HS-5 (cell line): ENCODE measurements at places on chromosomes 6 and 20.
A peak's percentile ranks its signal among the peaks of the same experiment; 100 is the strongest.

DNA sequence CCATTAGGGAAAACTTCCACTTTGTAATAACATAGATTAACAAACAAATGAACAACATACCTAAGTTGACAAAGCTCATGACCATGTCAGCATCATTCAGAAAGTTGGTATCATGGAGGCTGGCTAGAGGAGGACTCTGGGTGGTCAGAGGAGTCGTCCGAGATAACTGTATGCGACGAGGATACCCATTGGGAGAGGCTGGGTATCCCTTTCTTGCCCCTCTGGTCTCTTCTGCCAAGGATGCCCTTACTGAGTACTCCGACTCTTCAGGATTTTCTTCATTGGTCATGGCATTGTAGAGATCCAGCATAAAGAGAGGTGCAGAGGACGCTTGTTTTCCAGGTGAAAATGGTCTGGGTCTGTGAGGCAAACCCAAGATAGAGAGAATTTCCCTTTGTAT lies 1.1 kb downstream of the BMP5 start:
- DNase-seq: no peak

DNA sequence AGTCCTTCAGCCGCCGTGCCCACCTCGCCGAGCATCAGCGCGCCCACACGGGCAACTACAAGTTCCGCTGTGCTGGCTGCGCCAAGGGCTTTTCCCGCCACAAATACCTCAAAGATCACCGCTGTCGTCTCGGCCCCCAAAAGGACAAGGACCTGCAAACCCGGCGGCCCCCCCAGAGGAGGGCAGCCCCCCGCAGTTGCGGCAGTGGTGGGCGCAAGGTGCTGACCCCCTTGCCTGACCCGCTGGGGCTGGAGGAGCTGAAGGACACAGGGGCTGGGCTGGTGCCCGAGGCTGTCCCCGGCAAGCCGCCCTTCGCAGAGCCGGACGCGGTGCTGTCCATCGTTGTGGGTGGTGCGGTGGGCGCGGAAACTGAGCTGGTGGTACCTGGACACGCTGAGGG lies 20.1 kb upstream of the CHMP4B start:
- no peak for DNase-seq

DNA sequence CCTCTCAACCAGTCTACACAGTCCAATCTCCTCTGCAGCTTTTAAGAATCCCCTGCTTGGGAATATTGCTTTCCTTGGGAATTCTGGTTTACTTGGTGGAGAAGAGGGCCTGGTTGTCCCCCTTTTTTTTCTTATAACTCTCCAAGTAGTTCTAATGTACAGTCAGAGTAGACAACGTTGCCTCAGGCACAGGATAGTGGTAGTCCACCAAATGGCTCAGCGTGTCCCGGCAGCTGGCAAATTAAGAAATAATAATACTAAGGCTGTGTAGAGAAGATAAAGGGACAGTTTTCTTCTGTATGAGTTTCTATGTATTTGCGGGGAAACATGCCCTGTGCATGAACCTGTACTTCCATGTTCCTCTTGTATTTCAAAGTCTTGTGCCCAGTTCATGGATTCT lies 145.7 kb upstream of the RREB1 start:
- DNase-seq: no peak

GRCh38 chr6:157714153-157714490 lies 108.9 kb upstream of the SNX9 start:
- DNase-seq: no peak

- no peak for DNase-seq
Measured at GRCh38 chr6:22254886-22255285, 42.0 kb downstream of the PRL start.

DNA sequence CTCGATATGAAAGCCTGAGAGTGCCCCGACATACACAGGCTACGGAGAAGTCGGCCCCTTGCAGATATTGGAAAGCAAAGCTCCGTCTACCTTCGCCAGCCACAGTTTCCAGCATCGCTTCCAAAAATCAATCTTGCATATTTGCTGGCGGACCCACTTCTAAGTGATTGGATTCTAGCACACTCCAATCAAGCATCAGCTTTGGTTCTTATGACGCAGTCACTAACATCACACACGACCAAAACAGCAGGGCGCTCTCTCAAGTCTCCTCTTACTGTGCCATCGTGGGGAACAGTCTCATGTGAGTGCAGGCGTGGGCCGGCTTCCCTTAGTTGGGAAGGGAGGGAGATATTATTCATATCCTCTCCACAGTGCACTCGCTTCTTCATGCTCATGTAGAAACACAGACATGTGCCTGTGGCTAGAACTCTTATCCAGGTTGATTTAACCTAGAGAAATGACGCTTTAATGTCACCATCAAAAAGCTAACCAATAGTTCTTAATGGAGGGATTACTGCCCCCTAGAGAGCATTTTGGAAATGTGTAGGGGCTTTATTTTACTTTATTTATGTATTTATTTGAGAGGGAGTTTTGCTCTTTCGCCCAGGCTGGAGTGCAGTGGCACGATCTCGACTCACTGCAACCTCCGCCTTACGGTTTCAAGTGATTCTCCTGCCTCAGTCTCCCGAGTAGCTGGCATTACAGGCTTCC lies 229.8 kb downstream of the SOD2 start:
- no peak for DNase-seq

- no peak for DNase-seq
Measured at GRCh38 chr20:46013829-46014516, 5.3 kb downstream of the MMP9 start.

GRCh38 chr6:16157492-16157891 lies 28.6 kb downstream of the MYLIP start:
- DNase-seq: no peak

- peak; percentile 95 for DNase-seq
Measured at GRCh38 chr20:7497985-7498384, 442.3 kb downstream of the HAO1 start.

GRCh38 chr20:845941-846893 lies 12.7 kb downstream of the FAM110A start:
- no peak for DNase-seq

DNA sequence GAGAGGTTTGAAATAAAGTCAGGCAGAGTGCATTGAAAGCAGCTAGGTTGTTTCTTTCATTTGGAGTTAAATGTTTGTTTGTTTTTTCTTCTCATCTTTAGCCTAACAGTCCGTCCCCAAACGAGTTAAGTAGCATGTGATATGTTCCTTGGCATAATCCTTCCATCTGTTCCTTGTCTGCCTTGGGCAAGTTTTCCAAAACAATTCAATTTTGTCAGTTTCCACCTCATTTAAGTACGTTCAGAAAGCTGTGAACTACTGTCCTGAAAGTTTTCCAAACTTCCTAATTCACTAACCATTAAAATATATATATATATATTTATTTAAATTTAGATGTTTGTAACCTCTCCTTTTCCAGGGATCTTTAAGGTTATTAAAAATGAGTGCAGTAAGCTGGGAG lies 61.8 kb upstream of the HDAC2 start:
- DNase-seq: no peak

DNA sequence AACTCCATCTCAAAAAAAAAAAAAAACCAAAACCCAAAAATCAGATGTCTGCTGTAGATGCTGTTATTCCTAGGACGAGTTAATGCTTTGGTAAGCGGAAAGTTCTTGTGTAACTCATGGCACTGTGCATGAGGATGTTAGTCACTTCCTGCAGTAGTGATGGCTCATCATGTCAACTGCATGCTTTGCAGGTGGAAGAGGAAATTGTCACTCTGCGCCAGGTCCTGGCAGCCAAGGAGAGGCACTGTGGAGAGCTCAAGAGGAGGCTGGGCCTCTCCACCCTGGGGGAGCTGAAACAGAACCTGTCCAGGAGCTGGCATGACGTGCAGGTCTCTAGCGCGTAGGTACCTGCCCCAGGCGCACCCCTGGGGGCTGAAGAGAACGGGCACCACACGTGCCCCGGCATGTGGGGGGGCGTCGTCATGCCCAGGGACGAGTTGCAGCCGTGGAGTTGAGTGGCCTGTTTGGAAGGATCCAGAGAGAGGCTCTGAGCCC lies 8.5 kb downstream of the TPD52L2 start:
- peak; percentile 84 for DNase-seq

DNA sequence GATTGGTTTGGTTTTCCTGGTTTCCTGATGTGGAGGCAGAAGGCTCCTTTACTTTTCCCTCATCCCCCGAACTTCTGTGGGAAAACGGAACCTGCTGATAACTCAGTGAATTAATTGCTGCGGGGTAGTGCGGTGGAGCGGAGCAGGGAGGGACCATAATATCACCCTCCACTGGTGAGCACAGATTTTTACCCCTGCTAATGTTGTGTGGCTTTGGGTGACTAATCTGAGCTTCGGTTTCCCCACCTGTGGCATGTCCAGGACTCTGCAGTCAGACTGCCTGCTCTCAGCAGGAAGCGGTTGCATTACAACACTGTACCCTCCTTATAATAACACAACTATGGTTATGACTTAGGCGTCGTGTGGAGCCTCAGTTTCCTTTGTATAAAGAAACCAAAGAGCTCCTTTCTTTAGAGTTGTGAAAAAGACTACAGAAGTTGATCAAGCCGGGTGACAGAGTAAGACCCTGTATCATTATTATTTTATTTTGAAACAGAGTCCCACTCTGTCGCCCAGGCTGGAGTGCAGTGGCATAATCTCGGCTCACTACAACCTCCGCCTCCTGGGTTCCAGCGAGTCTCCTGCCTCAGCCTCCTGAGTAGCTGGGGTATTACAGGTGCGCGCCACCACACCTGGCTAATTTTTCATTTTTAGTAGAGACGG lies 2.2 kb upstream of the ID1 start:
- no peak for DNase-seq

DNA sequence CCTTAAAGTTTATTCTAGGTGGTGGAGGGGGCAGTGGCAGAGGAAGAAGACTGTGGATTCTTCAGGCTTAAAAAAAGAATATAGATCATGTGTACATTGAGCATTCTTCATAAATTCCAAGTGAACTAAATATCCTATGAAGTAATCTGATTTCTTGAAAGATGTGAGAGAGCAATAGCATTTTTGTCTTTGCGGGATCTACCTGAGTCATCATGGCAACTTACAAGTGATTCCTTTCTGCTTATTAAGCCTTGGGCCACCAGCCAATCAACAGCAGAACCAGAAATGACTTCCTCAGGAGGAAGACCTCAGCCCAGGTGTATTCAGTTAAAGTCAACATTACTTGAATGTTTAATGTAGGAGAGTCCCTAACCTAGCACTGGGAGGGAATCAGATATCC lies 756.9 kb downstream of the TFAP2A start:
- peak; percentile 71 for DNase-seq

- DNase-seq: no peak
Measured at GRCh38 chr6:109979033-109979921, 1.2 kb downstream of the GPR6 start.

- no peak for DNase-seq
Measured at GRCh38 chr6:150409576-150410066, 40.8 kb downstream of the IYD start.

DNA sequence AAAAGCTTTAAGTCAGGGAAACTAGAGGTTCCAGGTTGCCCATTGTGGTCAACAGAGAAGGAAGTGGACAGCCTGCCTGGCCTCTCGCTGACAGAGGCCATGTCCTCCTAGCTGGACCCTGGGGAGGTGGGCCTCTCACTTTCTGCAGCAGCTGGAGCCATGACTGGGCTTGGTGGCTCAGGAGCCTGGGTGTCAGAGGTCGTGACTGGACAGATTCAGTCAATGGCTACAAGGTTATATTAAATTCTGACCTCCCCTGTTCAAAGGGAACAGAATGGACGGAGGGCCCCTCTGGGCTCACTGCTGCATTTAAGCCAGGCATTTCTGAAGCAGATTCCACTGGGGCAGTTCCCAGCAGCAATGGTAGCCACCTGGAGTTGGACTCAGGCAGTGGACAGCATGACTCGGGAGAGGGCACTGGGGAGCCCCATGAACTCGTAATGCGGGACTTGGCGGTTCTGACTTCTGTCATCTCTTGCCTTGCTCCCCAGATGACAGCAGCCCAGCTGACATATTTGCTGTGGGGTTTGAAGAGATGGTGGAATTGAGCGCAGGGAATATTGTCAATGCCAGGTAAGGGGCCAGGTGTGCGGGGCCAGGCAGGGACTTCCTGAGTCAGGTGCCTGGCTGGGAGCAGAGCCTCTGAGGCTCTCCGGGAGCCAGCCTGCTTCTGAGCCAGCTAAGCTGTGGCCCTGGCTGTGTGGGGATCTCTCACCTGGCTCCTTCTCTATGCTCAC lies 86.7 kb downstream of the SYNJ2 start:
- no peak for DNase-seq

GRCh38 chr20:17859616-17860232 lies 108.9 kb downstream of the SNX5 start:
- no peak for DNase-seq

DNA sequence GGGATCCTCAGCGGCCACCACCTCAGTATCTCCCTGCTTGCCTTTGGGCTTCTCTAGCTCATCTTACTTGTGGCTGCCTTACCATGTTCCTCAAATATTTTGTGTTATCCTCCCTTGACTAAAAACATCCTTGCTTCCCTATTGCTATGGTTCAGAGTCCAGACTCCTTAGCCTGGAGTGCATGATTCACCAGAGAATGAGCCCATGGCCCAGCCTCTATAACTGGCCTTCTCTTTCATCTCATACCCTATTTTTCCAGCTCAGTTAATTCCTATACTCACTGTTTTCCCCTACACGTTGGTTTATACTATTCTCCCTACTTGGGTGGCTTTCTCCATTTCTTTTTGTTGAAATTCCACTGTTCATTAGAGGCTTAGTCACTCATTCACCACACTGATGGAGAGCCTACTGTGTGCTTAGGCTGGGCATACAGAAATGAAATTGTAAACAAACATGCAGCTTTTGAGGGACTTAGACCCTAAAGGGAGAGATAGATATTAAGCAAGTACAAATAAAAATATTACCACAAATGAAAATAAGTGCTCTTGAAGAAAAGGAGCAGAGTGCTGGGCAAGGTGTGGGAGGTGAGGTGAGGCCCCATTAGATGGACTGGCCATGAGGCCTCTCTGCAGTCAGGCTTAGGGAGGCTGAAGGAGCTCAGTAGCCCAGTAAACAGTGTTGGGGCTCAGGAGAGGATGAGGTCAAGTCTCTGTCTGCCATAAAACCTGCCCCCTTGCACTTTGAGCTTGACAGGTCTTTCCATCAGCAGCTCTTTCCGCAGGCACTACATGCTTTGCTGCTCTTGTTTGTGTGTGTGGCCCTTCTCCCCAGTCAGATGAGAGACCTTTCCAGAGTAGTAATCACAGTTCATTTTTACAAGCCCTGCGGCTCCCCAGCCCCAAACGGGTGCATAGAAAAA lies 109.3 kb downstream of the TCP11 start:
- DNase-seq: no peak

GRCh38 chr6:100269189-100269588 lies 195.5 kb downstream of the SIM1 start:
- DNase-seq: peak; percentile 53

DNA sequence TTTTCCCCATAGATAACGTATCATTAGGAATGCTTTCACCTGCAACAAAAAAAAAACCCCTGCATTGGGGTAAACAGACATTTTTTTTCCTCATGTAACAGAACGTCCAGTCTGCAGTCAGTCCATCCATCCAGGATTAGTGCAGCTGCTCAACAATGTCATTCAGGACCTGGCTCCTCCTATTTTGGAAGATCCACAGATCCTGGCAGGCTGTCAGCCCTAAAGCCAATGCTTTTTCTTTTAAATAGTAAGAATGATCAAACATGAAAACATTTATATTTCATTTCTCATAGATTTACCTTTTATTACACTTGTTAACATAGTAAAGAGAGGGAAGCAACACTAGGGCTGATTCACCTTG lies 116.5 kb upstream of the CCDC28A start:
- no peak for DNase-seq

- DNase-seq: no peak
Measured at GRCh38 chr6:130694606-130695005, 132.6 kb upstream of the SMLR1 start.
